ENCODE measurements at places on chromosomes 12 and 14. TPM values are rescaled to one million over a fixed set of nuclear protein-coding genes. Genes with fewer than 3 reads are reported as not detected.

GRCh38 chr12:32603858-32604257, 75.2 kb upstream of the DNM1L start:
- no peak for DNase-seq

- DNase-seq: no peak
Measured at GRCh38 chr14:67192366-67192765, 3.1 kb downstream of the GARIN2 start.

GRCh38 chr12:109343677-109344076, 4.0 kb upstream of the MYO1H start:
- DNase-seq: no peak

DNA sequence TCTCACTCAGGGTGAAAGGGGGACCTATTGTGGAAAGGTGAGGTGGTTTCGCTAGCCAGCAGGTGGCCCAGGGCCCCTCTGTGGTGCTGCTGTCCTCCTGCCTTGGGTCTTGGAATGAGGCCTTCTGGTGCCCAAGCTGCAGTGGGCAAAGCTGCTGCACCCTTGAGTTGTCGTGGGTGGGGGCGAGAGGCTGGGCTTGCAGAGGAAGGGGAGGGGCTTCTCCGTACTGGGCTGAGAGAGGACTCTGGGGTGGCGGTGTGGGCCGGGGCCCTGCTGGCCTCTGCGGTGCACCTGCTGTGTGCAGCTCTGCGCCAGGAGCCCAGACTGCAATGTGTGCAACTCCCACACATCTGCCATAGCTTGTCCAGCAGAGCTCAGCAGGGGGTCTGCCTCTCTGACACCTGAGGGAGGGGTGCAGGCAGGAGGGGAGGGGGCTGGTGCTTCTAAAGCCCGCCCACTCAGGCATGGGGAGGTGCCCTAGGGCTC, 145.8 kb downstream of the KIF26A start:
- DNase-seq: no peak

DNA sequence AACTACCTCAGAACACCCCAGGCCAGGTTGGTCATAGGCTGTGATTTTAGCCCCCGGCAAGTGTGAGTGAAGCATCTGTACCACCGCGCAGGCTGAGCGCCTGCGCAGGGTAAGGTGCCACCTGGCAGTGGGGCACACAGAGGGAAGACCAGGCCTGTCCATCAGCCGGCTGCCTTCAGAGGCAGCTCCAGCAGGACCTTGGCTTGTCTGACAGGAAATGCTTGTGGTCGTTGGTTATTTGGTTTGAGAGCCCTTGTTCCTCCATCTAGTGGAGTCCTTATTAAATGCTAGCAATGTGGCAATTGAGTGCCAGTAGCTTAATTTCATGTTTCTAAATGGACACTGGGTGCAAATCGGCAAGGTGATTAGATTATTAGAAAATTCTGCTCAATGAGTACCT, 27.5 kb downstream of the SLC25A29 start:
- no peak for DNase-seq

GRCh38 chr12:749751-750270, 2.6 kb upstream of the WNK1 start:
- DNase-seq: no peak

GRCh38 chr14:53127151-53127550, 26.0 kb downstream of the DDHD1 start:
- DNase-seq: no peak

DNA sequence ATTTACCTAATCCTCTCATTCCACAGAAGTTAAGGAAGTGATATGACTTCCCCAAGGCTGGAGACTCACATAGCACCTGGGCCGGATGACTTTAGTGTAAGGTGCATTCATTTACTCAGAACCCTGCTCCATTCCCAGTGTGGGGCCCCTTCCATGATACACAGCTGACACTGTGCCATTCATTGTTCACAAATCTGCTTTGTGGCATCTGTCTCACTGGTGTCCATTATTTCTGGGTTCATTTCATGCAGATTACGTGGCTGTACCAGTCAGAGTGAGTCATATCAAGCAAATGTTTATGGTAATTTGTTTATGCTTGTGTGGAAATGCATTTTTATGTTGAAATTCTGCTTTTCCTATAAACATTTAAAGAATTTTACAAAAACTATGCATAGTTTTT, 5.2 kb downstream of the ANO4 start:
- DNase-seq: no peak

Gene SYNE3
- total RNA-seq: 3.1 TPM

DNA sequence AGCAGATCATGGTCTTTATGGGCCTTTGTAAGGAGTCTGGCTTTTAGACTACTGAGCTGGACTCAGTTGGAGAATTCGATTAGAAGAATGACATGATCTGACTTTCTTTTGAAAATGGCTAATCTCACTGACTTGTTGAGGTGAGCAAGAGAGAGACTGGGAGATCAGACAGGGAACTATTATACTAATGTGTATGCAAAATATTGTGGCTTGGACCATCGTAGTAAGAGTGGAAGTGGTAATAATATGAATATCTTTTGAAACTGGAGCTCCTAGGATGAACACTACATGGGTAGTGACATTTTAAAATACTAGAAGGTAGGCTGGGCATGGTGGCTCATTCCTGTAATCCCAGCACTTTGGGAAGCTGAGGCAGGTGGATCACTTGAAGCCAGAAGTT, 56.2 kb upstream of the CCT2 start:
- DNase-seq: no peak

DNA sequence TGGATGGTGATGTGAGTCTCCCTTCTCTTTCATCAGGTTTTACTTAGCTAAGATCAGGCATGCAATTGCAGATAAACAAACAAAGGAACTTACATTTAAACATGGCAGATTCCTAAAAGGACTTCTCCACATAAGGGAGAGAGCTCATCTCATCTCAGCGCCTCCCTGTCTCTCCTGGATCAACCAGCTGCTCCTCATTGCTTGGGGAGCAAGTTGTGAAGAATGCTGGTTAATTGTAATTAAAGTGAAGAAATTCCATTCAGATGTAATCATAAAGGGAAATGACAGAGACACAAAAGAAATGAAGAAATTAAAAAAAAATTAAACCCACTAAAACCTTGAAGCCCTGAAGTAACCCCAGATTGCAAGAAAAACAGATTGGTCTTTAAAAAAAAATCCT, 104.4 kb upstream of the DIO2 start:
- DNase-seq: no peak

Gene RECQL
- 52.4 TPM for total RNA-seq

All from kidney epithelial cell (primary cell).